Suprapubic skin (tissue), 4 donors: ENCODE measurements at places on chromosomes 7 and 10. TPM values are rescaled to one million over a fixed set of nuclear protein-coding genes. Genes with fewer than 3 reads are reported as not detected.

GRCh38 chr10:103295374-103296015 lies 18.6 kb downstream of the INA start:
- DNase-seq, result no peak

DNA sequence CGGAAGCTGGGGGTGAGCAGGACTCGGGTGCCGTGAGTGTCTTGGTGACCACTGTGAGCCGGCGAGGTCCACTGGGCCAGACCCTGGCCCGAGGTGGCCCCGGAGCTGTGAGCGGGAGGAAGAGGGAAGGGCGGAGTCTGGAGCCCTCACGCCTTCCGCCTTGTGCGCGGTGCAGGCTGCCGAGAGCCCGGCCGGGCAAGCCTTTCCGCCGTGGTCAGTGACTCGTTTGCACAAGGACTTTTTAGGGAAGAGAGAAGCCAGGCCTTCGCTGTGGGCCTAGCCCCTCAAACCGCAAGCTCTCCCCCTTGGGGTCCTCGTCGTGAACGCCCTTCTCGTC lies 40.9 kb upstream of the ZNF32 start:
- no peak for DNase-seq

AMZ1 gene
- 0.17 TPM for total RNA-seq

ENKUR gene
- total RNA-seq, result not detected

TMEM270 gene
- total RNA-seq, result not detected
